CD4-positive, alpha-beta T cell treated with Interleukin-15 for 4 hours (primary cell): ENCODE measurements at places on chromosomes 13 and 19.
A peak's percentile ranks its signal among the peaks of the same experiment; 100 is the strongest.

GRCh38 chr19:47143322-47144073 is 12.9 kb downstream of the SAE1 start:
- DNase-seq, result no peak

- DNase-seq, result no peak
Observed at GRCh38 chr13:47474839-47475238, 526.2 kb downstream of the SUCLA2 start.

GRCh38 chr19:43316591-43317319 is 36.7 kb upstream of the CD177 start:
- DNase-seq, result no peak

DNA sequence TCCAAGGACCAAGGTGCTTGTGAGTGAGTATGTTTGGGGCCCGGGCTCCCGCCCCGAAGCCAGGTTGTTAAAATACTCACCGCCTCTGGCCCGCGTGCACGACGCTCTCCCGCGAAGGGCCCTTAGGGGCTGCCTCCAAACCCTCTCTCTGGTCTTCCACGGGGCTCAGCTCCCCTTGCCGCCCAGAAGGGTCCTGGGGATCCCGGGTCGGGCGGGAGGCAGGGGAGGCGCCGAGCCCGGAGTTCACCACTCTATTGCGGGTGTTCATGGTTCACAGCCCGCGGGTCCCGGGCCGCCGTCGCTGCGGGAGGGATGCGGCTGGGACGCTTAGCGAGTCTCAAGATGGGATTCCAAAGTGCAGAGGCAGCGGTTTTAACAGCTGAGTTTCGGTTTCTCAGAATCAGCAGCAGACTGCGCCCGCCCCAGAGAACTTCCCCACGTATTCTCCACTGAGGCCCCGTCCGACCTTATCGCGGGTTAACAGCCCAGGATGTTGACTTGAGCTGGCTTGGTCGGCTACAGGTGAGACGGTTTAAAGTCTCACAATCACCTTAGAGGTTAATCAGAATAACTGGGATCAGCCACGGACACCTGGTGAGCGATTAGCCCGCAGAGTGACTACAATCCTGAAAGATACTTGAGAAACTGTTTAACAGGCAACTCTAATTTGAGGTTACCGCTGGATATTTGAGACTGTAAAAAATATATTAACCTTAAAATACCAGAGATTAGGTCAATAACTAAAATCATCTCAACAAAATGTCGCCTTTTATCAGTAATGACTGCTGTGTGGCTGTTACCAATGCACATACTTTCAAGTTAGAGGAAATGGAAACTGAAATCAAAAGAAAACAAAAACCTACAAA is at the start of gene EPSTI1:
Gene EPSTI1 (minus strand): TSS at position 344 of the 866 bp plus-strand sequence. CDS start 76 bp downstream, at position 268.
- peak; percentile 76 for DNase-seq

DNA sequence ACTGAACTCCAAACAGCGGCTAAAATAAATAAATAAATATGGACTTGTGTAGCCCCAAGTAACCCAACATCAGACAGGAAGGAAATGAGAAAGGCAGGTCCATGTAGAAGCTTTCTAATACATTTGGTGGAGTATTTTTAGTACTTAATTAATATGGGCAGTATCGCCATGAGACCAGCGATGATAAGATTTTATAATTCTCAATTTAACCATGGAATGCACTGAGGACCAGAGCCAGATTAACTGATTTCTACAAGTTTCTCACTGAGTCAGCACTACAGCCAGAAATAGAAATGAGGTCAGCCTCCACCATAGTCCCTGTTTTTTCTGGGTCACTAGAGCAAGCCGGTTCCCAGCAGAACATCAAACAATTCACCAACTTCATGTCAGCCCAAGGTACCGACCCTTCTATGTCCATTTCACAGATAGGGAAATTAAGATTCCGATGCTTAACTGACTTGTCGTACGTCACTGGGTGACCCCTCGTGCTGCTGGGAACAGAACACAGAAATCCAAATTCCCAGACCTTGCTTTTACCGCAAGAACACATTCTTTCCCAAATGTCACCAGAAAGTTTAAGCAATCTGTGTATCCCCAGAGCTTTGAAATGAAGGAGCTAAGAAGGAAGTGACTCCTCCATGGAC is 90.4 kb downstream of the COL4A1 start:
- no peak for DNase-seq

GRCh38 chr13:94063848-94064247 is 415.6 kb downstream of the DCT start:
- DNase-seq, result no peak

- no peak for DNase-seq
Observed at GRCh38 chr19:40149501-40149900, 41.7 kb upstream of the MAP3K10 start.

DNA sequence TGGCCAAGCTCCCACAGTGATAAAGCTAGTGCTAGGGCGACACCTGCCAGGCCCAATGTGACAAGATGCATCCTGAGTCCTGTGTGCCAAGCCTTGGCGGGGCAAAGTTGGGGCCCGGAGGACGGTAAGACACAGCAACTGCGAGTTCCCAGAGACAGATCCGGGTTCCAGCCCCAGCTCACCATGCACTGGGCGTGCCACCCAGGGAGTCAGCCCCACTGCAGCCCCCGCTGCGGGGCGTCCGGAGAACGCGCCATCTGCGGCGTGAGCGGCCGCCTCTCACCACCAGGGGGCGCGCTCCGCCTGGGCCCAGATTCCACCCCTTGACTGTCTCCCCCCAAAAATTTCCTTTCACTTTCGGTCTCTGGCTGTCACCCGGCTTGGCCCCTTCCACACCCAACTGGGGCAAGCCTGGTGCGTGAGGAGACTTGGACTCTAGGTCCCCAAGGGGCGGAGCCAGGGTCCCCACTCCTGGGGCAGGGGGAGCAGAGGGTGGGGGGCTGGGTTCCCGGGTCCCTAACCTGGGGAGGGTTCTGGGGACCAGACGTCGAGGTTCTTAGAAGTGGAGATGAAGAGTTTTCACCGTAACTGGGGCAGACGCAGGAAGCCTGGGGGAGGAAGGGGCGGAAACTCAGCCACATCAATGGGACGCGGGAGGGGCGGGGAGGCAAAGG is at the start of gene FLT3LG:
Gene FLT3LG (plus strand): TSS at position 348 of the 674 bp plus-strand sequence. CDS start 425 bp downstream, outside the sequence.
- peak; percentile 99 for DNase-seq

DNA sequence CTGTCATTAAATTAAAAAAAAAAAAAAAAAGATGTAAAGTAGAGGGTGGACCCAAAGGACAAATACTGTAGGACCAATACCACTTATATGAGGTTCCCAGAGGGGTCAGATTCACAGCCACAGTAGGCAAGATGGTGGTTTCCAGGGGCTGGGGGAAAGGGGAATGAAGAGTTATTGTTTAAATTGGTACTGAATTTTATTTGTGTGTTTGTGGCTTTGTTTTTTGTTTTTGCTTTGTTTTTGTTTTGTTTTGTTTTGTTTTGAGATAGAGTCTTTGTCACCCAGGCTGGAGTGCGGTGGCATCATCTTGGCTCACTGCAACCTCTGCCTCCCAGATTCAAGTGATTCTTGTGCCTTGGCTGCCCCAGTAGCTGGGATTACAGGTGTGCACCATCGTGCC is 17.9 kb upstream of the LSM14A start:
- no peak for DNase-seq

- DNase-seq, result no peak
Observed at GRCh38 chr19:33946535-33947264, 150.0 kb downstream of the KCTD15 start.

- no peak for DNase-seq
Observed at GRCh38 chr13:95381212-95381527, 79.9 kb upstream of the ABCC4 start.

GRCh38 chr13:76016799-76017400 is 380.8 kb downstream of the LMO7 start:
- DNase-seq, result no peak

DNA sequence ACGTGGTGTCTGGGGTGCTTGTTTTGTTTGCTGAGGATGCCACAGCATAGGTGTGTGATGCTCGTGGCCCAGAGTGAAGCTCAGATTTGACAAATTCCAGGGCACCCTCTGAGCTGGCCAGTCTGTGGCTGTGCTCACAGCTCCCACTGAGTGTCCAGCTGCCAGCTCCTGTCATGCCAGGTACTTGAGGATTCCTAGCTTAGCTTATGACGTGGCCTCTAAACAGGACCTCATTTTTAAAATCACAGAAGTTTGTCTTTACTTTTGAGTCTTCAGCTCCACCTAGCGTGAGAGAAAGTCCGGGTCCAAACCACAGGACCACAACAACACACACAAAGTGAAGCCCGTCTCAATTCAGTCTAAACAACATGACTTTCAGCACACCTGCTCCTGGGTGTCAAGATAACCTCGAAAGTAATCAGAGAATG is 117.3 kb downstream of the RAB20 start:
- DNase-seq, result no peak

GRCh38 chr13:67619351-67619994 is 389.3 kb upstream of the PCDH9 start:
- no peak for DNase-seq

DNA sequence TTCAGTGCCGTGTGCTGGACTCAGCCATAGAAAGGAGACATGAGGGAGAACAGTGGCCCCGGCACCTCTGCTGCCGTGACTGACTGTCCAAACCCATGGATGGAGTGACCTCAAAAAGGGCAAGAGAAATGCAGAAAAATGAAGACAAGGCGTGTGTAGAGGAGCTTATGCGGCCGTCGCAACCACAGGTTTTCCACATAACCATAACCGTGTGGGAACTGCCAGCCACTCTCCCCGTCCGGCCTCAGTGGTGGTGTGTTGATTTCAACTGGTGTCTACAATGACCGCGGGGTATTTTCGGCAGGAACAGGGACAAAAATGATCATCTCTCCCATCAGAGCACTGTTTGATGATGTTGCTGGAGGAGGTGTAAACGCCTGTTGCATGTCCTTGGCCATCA is 42.9 kb upstream of the F7 start:
- DNase-seq, result no peak

DNA sequence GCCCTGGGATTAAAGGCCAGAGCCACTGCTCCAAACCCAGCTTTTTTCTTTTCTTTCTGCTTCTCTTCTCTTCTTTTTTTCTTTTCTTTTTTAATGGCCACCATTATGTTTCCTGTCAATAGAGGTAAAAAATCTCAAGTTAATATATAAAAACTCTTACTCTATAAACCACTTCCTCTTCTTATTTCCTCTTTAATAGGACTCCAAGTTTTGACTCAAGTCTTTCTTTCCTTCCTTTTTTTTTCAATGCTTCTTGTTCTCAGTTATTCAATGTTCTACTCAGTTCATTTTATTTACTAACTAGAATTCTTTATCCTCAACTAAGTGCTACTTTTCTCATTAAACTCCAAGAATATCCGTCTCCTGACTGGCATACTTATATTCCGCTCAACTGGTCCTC is 27.1 kb upstream of the MYCBP2 start:
- DNase-seq, result no peak
